ENCODE measurements at places on chromosomes 2 and 18.
A peak's percentile ranks its signal among the peaks of the same experiment; 100 is the strongest.

DNA sequence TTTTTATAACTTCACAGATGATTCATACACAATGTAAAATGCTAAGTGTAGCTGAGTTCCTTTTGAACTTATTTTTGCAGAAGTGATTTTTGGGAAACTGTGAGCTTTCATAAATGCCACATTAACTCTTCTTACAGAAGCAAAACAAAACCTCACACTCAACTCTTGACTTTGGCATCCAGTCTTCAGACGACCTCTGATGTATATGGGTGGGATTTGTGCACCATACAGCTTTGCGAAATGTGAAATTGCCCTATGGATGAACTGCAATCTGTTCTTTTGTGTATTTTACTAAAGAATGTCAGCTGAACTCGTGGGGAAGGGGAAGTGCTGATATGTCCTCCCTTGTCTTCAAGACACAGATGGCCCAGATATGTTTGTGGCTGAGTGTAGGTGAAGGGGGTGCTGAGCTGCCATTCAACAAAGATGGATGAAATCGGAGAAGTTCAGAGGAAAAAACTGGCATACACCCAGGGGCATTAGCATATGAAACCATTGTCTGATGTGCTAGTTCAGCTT, 218.3 kb downstream of the PTGR3 start:
- peak; percentile 79 for DNase-seq

DNA sequence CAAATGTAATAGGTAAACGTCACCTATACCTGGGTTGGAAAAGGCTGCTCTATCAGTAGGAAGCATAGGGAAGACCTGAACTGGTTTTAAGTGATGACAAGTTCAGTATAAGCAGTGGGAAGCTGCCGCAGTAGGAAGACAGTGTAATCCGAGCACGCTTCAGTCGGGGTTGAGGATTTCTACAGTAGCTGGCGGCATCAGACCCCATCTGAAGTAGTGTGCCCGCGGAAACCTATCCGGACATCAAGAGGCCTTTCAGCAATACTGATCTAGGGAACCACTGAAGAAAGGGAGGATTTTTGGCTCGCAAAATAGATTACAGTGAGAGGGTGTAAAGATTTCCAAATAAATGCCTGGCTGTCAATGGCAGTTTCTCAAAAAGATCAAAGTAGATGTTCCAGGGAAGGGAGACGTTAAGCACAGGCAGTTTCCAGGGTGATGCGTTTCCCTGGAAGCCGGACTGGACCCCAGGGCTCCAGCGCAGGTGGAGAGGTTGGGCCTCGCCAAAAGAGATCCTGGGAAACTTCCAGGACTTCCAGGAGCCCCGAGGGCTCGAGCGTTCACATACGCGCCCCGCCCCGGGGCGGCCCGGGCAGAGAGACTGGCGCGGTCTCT, 5.3 kb downstream of the LOXL3 start:
- no peak for DNase-seq

DNA sequence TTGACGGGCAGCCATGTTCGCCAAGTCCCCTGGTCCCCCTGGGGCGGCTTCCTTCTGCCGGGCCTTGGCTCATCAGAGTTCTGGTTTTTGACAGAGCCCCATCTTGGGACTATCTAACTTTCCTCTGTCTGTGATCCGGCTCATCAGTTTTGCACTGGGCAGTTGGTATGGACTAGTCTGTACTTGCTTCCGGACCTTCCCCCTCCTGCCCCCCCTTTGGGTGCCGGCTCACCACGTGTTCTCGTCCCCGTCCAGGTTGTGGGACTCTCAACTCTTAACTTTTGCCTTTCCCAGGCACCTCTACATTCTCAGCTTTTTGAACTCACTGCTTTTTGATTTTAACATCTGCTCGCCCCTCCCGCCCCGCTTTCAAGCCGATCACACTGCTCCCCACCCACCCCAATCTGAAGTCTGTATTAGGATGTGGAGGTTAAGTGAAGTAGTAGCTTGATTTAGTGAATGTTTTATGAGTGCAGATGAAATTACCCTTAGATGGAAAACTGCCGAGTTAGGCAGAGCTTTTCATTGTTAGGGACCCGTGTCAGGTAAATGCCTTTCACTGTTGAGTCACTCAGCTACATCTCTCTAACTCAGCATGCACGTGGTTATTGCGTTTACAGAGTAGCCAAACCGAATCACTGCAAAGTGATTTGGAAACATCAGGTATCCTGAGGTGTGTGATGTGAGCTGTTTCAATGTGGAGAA, 874 bp downstream of the WDR43 start:
- peak; percentile 25 for DNase-seq

- no peak for DNase-seq
Measured at GRCh38 chr2:220531216-220531615, 903.8 kb downstream of the SLC4A3 start.

GRCh38 chr18:11047817-11048216, 101.6 kb downstream of the PIEZO2 start:
- no peak for DNase-seq

DNA sequence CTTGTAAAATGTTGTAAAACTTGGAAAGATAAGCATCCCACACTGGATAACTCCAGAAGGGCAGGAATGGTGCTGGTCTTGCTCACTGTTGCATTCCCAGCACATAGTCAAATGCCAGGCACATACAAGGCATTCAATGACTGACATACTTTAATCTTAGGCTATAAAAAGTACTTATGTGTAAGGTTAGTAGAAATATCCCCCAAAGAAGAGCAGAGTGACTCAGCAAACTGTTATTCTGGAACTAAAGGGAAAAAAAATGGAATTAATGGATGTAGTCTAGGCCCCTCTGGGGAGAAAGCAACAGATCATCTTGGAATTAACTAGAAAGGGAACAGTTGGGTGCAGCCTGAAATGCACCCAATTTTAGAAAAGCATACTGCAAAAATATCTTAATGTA, 9.0 kb downstream of the ZBTB14 start:
- DNase-seq, result no peak

DNA sequence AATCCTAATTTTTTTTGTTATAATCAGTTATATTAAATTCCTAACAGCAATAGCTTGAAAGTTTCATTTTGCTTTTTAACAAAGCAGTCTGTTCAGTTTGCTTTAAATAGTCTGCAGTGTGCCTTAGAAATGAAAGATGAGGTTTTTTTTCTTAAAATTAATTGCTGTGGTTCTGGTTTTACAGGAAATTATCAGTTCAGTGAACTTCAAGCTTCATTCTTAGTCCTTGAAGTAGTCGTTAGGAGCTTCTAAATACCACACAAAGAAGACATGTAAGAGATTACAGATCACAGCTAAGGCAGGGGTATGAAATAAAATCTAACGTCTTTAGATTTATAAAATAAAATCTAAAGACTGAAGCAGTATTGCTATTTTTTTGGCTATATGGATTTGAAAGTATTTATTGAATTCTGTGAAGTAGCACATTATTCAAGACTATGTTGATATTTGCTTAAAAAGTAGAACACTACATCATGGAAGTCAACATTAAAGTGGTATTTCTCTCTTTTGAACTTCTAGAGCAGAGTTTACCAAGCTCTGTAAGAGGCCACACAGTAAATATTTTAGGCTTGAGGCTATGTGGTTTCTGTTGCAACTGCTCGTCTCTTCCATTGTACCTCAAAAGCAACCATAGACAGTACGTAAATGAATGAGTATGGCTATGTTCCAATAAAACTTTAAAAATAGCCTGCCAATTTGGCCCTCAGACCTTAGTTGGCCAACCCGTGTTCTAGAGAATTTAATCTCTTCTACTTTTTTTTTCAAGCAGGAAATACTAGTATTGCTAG, 81.5 kb upstream of the STON1 start:
- peak; percentile 39 for DNase-seq

- DNase-seq, result no peak
Measured at GRCh38 chr2:56291711-56292110, 107.9 kb downstream of the CCDC85A start.

GRCh38 chr18:28050545-28050944, 126.4 kb downstream of the CDH2 start:
- no peak for DNase-seq

- no peak for DNase-seq
Measured at GRCh38 chr18:31634331-31634713, 42.6 kb downstream of the TTR start.

- DNase-seq, result peak; percentile 37
Measured at GRCh38 chr2:184041077-184041476, 557.3 kb upstream of the ZNF804A start.

DNA sequence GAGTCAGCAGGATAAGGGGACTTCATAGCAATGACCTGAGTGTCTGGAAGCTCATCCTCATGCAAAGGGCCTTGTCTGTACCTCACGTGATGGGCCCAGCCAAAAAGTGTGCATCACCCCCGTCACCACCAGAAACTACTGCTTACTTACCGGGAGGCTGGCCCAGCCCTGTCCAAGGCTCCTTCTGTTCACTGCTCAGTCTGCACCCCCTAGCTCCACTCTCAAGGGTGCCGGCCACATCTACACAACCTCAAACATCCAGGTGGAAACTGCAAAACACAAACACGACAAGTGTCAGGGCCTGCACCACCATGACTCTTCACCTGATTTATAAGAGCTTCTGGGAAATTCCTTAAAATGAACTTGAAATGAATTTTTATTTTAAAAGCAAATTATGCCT, 55.1 kb downstream of the ADD2 start:
- no peak for DNase-seq

DNA sequence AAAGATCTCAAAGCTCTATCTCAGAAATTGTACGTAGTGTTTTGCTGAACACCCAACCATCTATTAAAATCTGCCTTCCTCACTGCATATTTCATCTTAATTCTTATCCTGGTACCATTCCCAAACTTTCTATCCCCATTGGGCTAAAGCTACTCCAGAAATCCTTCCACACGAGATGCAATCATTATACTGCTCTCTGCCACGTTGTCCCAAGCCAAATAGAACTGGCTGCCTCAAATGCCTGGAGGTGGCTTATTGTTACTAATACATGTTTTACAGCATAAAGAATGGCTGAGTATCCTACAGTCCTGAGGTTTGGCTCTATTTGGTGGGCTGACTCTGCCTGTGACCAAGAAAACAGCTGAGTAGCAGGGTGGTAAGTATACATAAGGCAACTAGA, 306.0 kb upstream of the ACVR2A start:
- no peak for DNase-seq

DNA sequence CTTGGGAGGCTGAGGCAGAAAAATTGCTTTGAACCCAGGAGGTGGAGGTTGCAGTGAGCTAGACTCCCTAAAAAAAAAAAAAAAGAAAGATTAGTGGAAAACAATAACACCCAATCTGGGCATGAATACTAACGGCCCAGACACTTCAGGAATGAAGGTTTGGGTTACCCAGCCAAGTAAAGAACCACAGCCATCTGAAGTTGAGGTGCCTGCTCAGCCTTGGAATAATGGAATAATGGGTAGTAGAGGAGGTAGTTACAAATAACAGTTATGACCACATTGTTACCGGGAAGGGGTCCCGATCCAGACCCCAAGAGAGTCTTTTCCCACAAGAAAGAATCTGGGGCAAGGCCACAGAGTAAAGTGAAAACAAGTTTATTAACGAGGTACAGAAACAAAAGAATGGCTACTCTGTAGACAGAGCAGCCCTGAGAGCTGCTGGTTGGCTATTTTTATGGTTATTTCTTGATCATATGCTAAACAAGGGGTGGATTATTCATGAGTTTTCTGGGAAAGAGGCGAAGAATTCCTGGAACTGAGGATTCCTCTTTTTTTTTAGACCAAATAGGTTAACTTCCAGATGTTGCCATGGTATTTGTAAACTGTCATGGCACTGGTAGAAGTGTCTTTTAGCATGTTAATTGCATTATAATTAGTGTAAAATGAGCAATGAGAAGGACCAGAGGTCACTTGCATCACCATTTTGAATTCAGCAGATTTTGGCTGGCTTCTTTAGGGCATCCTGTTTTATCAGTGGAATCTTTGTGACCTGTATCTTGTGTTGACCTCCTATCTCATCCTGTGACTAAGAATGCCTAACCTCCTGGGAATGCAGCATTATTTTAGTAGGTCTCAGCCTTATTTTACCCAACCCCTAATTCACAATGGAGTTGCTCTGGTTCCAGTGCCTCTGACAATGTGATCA, 96.2 kb upstream of the HAAO start:
- no peak for DNase-seq

DNA sequence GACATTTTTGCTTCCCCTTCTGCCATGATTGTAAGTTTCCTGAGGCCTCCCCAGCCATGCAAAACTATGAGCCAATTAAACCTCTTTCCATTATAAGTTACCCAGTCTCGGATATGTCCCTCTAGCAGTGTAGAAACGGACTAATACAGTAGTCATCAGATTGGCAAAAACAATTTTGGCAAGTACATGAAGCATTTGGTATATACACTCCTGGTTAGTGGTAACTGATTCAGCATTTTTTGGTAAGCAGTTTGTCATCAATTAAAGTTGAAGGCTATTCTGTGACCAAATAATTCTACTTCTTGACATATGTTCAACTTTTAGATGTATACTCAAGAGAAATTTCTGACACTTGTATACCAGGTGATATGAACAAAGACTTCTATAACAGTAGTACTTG, 190.5 kb upstream of the STON1 start:
- no peak for DNase-seq

GRCh38 chr2:121529439-121530211, 1.1 kb upstream of the RNU4ATAC start:
- peak; percentile 92 for DNase-seq

- no peak for DNase-seq
Measured at GRCh38 chr2:45494978-45495293, 116.1 kb downstream of the SRBD1 start.

DNA sequence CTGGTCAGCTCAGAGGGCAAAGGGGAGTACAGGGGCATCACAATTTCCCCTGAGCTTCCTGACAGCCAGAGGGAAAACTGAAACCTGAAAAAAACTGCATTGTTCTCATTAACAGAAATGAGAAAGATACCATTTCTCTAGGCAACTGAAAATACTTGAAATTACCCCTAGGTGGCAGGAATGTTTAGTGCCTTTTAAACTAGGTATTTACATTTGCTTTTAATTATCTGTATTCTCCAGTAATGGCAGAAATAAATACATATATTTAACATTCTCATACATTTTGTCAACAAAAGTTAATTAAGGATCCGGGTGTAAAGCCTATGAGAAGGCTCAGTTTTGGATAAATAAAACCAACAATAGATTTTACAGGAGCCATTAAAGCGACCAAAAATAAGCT, 34.5 kb downstream of the RPL31 start:
- peak; percentile 29 for DNase-seq

DNA sequence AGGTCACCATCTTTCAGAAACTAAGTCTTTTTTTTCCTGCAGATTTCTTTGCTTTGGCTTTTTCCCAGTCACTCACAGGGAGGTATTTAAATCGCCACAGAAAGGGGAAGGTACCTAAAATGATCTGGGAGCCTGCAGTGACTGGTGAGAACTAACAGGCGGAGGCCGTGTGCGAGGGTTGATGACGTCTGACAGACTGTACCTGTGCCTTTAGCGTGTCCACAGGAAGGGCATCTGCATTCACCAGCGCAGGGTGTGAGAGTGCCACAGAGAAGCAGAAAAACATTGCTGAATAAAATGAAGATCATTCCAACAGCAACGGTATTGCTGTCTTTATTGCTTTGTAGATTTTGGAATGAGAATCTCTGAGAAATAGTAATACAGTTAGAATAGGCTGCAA, 5.7 kb downstream of the CTDP1 start:
- DNase-seq, result no peak

Data from lung (tissue), 17 donors.